NCI-H774 (cell line): ENCODE measurements at places on chromosomes 16 and 17.

GRCh38 chr17:45332989-45333701 lies 16.3 kb upstream of the MAP3K14 start:
- no peak for DNase-seq

- DNase-seq: no peak
Observed at GRCh38 chr17:10216213-10216938, 18.0 kb upstream of the GAS7 start.

- no peak for DNase-seq
Observed at GRCh38 chr17:55311767-55312375, 47.1 kb downstream of the HLF start.

DNA sequence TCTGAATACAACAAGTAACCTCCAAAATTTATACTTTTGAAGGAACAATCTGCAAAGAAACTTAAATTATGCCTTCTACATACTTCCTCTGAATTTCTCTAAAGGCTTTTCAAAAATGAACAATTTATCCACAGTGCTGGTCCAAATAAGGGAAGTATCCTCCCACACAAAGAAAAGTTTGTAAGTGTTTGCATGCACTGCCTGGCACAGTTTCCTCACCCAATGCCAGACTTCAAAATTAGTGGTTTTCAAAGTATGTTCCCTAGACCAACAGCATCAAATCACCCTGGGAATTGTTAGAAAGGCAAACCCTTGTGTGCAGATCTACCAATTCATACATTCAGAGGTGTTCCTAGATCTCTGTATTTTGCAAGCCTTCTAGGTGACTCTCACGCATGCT lies 82.5 kb downstream of the PCTP start:
- DNase-seq: no peak

GRCh38 chr17:28524476-28525424 lies 18.6 kb downstream of the FOXN1 start:
- no peak for DNase-seq

DNA sequence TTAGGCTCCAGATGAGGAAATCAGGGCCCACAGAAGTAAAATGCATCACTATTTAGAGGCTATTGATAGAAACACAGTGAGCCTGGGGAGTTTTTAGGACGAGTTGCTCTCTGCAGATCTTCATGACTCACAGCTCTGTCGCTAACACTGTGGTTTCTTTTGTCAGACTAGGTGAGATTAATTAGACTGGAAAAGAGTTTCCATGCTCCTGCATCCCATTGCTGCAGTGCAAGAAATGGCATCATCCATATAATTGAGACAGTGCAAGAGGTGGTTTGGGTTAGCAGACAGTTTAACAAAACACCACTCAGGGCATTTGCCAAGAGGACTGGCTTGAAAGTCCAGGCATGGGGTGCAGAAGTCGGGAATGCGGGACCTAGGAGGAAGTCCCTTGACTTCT lies 198.8 kb upstream of the CACNG5 start:
- no peak for DNase-seq

GRCh38 chr17:4958102-4958501 lies 7.2 kb downstream of the ENO3 start:
- no peak for DNase-seq

DNA sequence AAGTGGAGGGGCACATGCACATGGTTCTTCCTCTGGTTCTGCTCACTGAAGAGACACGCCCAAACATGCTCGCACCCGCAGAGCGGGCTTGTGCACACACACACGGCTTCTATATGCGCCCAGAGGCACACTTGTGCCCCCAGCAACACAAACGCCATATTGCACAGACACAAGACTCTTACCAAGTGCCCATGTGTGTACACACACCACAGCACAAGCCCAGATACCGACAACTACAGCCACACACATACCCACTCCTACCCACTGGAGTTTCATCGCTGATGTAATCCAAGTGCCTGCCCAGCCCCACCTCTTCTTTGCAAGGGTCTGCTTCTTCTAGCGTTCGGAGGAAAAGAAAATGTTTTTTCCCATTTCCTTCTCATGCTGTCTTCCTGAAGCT lies 6.5 kb upstream of the PRR29 start:
- no peak for DNase-seq

DNA sequence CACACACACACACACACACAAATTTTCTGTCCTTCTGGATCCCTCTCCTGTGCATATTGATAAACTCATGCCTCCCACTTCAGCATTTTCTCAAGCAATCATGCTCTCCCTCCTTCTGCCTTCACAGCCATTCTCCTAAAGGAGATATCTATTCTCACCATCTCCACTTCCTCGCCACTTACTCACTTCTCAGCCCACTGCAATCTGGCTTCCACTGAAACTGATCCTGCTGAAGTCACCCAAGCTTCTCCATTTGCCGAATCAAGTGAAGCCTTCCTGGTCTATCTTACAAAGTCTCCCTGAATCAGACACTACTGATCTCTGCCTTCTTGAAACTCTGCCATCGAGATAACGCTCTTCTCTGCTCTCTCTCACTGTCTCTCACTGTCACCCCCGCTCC lies 54.0 kb upstream of the GNAO1 start:
- no peak for DNase-seq

- DNase-seq: no peak
Observed at GRCh38 chr16:53089434-53090285, 34.9 kb downstream of the CHD9 start.

DNA sequence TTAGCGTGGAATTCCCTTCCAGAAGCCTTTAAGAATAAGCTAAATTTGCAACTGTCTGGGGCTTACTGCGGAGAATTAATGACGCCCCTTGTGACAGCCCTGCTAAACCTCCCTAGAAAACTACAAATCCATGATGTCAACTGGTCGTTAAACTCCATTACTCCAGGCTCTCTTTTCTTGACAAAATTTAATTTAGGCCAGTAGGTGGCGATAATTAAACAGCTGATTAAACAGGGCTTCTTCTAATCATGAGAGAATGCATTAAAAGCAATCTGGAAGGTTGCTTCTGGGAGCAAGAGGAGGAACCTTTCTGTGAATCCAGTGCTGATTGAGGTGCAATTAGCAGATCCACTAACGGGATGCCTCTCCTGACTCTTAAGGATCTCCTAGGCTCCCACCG lies 8.1 kb upstream of the NLRP1 start:
- peak; percentile 46 for DNase-seq

- DNase-seq: no peak
Observed at GRCh38 chr16:83530293-83530692, 277.5 kb upstream of the HSBP1 start.

GRCh38 chr16:89599451-89599858 lies 14.0 kb upstream of the DPEP1 start:
- no peak for DNase-seq
